NCI-H2081 treated with DMSO at 0.1 percent for 48 hours (cell line): ENCODE measurements at places on chromosomes 4 and X.

GRCh38 chr4:73687421-73687820 lies 52.9 kb upstream of the CXCL8 start:
- no peak for DNase-seq

DNA sequence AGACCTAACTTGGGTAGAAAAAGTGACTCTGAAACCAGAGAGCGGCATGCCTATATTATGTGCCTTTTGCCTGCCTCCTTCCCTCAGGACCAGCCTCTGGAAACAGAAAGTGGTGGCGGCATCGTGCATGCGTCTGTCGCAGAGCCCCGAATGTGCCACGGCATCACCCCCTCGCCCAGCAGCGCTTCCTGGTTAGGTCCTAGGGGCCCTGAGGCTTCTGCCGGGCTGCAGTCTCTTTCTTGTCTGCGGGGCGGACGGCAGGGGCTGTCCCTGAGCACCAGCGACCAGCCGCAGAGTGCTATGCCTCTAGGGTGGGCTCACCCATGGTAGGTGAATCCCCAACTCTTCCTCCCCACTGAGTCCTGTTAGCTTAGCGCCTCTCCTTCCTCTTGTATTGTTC lies 68.7 kb downstream of the VSIG4 start:
- DNase-seq, result no peak

DNA sequence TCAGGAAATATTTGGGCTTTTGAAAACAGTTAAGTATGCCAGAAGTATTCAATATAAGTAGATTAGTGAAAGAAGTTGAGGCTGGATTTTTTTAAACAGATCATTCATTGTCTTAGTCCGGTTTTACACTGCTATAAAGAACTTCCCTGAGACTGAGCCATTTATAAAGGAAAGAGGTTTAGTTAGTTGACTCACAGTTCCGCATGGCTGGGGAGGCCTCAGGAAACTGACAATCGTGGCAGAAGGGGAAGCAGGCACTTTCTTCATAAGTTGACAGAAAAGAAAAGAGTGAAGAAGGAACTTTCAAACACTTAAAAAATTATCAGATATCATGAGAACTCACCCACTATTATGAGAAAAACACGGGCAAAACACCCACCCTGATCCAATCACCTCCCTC lies 31.1 kb upstream of the CYLC1 start:
- no peak for DNase-seq

DNA sequence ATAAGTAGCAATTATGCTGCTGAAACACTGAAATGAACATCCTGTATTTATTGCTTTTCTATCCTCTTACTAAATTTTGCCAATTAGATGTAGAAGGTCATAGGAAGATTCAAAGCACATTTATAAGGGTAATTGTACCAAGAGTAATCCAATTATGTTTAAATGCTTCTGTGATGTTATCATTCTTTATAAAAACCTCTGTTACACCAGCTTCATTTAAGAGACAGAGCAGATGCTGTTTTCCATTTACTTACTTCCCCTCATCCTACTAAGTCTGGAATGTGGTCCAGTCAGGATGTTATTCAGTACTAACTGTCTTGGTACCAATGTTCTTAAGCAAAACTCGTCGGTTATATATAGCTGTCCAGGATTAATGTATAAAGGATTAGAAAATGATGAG lies 539.6 kb downstream of the PDHA2 start:
- no peak for DNase-seq
